Cortex of kidney (tissue), 1 donor: ENCODE measurements at places on chromosomes 2 and 18.

- no peak for DNase-seq
Observed at GRCh38 chr2:164538240-164538866, 82.9 kb downstream of the GRB14 start.

- no peak for DNase-seq
Observed at GRCh38 chr2:73252238-73253027, 18.3 kb downstream of the CCT7 start.

DNA sequence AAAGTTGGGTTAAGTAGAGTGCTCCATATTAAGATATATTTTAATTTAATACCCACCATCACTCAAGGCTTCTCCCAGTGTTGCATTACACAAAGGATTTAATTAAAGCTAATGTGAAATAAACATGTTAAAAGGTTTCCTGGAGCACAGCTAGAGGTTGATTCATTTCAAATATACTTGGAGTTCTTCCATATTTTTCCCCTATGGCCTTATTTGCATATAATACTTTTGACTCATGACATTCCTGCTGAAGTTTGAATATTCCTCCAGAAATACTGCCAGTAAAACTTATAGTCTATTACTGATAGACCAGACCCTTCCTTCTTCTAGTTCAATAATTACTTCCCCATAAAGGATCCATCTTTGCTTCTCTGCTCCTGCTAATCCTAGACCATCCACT is 227.5 kb downstream of the GULP1 start:
- no peak for DNase-seq

DNA sequence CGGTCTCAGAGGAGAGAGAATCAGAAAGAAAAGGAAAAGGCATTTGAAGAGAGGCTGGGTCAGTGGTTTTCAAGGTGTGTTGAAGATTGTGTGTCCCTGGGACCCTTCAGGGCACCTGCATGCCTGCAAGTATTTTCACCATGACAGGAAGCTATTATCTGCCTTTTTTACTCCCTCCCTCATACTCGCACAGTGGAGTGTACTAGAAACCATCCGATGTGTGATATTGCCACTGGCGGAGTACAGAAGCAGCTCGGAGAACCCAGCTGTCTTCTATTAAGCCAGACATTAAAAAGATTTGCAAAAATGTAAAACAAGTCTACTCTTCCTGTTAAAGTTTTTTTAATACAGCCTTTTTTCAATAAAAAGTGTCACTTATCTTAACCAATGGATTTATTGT is 33.7 kb upstream of the RFX8 start:
- no peak for DNase-seq

DNA sequence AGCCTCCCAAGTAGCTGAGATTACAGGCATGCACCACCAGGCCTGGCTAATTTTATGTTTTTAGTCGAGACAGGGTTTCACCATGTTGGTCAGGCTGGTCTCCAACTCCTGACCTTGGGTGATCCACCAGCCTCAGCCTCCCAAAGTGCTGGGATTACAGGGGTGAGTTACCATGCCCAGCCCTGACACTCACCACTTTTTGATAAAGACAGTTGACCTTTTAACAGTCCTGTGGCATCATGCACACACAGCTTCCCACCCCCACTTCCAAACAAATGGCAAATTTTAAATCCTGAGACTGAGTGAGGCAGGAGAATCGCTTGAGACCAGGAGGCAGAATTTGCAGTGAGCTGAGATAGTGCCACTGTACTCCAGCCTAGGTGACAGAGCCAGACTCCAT is 6.2 kb upstream of the DNAJB2 start:
- no peak for DNase-seq

DNA sequence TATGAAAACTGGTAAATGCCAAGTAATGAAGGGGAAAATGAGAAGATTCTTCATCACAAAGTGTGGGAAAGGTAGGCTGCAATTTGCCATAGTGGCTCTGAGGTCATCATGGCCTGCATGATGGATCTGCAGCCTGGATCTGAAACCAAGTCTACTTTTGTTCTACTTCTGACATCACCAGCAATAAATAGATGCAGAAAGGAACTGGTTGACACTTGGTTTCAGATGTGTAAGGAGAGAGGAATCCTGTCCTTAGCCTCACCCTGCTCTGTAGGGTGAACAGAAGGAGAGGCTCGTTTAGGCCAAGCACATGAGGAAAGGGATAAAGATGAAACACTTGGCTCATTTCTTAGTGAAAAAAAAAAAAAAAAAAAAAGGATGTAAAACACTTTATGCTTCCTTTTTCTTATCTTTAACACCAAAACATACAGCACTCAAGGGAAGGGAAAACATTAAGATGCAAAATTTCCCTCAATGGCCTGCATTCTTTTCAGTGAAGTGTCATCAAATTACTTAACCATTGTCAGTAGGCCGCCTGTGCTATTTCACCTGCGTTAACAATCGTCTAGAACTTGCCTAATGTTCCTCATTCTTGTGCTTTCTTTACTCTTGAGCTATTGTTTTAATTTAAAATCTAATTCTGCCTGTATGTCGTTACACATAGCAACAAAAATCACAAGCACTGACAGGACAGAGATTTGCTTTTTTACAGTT is 3.9 kb downstream of the NEB start:
- no peak for DNase-seq

- no peak for DNase-seq
Observed at GRCh38 chr2:226483745-226484619, 315.6 kb downstream of the IRS1 start.

GRCh38 chr2:64654063-64654811 is 524 bp upstream of the SERTAD2 start:
- no peak for DNase-seq

- DNase-seq = no peak
Observed at GRCh38 chr18:61503688-61504087, 170.5 kb downstream of the CDH20 start.

GRCh38 chr2:236905976-236906375 is 179.7 kb upstream of the COPS8 start:
- DNase-seq = no peak

GRCh38 chr2:119888680-119889079 is 124.2 kb upstream of the EPB41L5 start:
- no peak for DNase-seq

- no peak for DNase-seq
Observed at GRCh38 chr2:32678825-32679224, 51.0 kb downstream of the TTC27 start.

GRCh38 chr18:36179562-36180355 is 7.5 kb upstream of the MOCOS start:
- no peak for DNase-seq

DNA sequence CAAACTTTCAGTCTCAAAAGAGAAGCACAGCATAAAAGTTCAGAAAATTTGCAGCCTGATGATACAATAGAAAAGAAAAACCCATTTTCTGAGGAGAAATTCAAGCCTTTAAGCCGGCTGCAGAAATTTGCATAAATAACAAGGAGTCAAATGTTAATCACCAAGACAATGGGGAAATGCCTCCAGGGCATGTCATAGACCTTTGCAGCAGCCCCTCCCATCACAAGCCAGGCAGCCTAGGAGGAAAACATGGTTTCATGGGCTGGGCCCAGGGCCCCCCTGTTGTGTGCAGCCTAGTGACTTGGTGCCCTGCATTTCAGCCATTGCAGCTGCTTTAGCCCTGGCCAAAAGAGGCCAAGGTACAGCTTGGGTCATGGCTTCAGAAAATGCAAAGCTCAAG is 54.1 kb upstream of the CAVIN2 start:
- no peak for DNase-seq

DNA sequence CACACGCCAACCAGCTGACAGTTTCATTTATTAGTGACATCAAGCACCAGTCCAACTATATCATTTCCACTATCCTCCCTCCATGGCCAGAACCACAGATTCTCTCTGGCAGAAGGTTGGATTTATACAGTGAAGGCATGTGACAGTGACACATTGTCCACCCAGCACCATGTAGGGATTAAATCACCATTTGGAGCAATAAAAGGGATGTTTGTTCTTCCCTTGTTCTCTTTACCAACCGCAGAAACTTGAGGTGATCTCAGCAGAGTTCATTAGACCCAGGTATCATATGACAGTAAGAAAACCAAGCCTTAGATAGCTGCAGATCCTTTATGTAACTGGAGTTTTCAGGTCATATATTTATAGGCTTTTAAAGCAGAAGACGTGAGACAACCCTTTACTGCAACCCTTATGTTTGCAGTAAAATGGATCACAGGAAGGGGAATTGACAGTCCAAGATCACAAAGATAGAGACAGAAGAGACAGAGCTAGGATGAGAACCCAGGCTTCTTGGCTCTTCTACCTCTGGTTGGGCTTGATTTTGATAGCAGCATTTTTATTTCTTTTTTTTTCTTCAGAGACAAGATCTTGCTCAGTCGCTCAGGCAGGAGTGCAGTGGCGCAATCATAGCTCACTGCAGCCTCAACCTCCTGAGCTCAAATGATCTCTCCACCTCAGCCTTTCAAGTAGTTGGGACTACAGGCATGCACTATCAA is 80.1 kb downstream of the XDH start:
- no peak for DNase-seq

DNA sequence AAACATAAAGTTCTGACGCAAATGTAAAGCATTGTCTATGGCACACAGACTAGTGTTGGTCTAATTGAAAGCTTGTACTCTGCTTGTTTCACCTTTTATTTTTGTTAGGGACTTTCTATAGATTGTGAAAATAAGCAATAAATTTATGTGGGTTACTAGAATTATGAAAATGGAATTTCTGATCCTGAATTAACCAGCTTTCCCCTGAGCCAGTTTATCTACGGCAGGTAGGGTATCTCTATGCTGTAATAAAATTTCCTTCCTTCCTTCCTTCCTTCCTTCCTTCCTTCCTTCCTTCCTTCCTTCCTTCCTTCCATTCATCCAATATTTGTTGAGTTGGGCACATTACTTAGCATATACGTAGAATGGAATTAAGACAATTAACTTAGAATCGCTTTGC is 362.6 kb upstream of the SPRED2 start:
- DNase-seq = no peak

GRCh38 chr2:85266146-85267041 is 61.4 kb downstream of the TGOLN2 start:
- DNase-seq = no peak

DNA sequence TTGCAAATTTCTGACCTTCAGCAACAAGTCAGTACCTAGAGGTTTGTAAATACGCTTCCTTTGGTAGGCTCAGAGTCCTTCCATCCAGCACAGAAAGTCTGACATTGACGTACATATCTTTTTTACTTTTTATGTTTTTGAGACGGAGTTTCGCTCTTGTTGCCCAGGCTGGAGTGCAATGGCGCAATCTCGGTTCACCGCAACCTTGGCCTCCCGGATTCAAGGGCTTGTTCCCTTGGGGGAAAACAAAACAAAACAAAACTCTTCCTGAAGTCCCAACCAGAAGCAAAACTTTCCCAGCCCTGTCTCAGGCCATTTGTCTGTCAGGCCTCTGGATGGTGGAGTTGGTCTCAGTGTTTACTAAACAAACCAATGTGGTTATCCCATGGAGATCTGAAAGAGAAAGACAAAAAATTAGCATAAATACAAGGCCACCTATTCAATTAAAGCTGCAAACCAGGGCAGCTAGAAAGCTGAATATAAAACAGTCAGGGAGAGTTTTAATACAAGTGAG is 29.6 kb upstream of the ATL2 start:
- no peak for DNase-seq

DNA sequence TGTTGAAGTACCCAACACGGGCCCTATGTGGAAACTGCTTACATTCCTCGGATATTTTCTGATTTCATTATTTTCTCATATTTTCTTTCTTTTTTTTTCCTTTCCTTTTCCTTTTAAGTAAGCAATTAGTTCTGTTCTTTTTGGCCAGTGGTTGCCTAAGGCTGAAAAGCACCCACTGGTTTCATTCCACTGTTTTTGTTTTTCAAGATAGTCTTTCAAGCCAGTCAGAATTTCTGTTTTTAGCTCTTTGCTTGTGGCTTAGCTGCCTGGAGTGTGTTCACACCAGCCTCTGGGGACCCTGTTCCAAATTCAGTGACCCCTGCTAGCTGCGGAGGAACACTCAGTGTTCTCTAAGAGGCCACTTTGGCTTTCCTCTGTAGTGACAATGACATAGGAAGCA is 73.6 kb downstream of the NRP2 start:
- DNase-seq = no peak

DNA sequence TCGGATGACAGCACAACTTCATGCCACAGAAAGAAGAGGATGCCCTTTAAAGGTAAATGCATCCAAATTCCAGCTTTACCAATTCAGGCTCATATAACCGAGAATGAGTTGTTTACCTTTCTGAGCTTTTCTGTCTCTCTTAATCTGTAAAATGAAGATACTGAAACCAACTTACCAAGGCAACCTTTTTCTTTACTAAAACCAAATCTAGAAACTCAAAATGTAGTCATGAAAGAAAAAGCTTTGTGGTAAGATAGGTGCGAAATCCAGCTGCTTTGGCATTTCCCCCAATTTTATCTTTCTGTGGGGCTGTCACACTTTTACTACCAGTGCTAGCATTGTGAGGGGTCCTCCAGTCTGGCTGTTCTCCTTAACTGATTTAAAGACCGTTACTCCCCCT is 240.4 kb downstream of the IKZF2 start:
- DNase-seq = no peak

DNA sequence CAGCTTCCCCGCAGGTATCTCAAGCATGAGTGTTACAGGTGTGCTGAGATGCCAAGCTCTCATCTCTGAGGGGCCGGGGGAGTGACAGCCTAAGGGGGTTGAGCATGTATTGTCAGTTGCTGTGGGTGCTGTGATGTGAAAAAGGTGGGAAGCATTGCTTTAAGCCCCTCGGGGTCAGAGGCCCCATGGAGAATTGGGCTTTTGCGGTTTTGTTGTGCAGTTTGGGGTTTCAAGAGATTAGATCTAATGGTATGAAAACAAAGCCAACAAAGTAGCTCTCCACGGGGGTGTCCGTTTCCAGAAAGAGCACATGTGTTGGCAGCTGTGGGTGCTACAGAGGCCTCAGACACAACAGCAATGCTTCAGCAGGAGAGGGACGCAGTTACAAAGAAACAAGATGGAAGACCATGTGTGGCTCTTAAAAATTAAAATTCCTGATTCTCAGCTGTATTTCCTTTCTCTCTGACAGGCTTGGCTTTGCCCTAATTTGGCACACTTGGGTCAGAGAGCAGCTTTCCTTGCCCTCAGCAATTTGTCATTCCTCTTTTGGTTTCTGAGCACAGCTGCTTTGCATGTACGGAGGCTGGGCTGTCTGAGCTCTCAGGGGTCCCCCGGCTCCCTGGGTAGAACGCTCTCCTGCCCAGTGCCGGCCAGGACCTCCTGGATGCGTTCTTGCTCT is 69.9 kb downstream of the TMEM247 start:
- no peak for DNase-seq

DNA sequence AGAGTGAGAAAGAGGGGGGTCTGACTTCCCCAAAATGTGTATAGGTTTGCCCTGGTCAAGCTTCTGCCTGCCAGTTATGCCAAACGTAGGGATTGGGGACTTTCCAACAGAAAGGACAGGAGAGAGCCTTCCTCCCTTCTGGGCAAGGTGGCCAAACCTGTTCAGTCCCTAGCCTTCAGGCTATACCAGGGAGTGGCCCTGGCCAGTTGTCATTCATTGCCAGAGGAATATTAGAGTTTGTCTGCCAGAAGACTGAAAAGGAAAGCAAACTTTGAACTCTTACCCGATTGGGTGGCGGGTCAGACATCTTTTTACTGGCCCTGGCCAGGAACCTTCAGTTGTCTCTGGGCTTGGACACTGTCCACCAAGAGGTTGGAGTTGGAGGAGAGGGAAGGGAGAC is 22.1 kb downstream of the RAB3GAP1 start:
- no peak for DNase-seq

GRCh38 chr2:174529916-174530315 is 43.1 kb upstream of the GPR155 start:
- no peak for DNase-seq
